GM23338 (cell line): ENCODE measurements at places on chromosomes 16 and 17. TPM values are rescaled to one million over a fixed set of nuclear protein-coding genes. Genes with fewer than 3 reads are reported as not detected.

Gene CHMP6
- polyA plus RNA-seq, result 13.2 and 14.0 TPM in 2 replicates

Gene ALOX15B
- polyA plus RNA-seq, result 0.33 and 0.42 TPM in 2 replicates

Gene TMEM220
- polyA plus RNA-seq, result 7.2 and 7.8 TPM in 2 replicates

Gene ZPBP2
- polyA plus RNA-seq, result 0.28 TPM in 1 of 2 replicates, not detected in the other
